ENCODE measurements at places on chromosomes 13 and 19. TPM values are rescaled to one million over a fixed set of nuclear protein-coding genes. Genes with fewer than 3 reads are reported as not detected.

LGI4 gene
- total RNA-seq: 0.15 TPM

SHISA7 gene
- total RNA-seq: 0.02 TPM

B3GNT8 gene
- total RNA-seq: not detected

POLR1D gene
- 160 TPM for total RNA-seq

FBN3 gene
- total RNA-seq: not detected

LILRB3 gene
- 0.30 TPM for total RNA-seq

SIGLEC11 gene
- total RNA-seq: 0.24 TPM

PROSER3 gene
- 34.9 TPM for total RNA-seq

PRRG2 gene
- 0.93 TPM for total RNA-seq

CBARP gene
- 3.9 TPM for total RNA-seq

CCL25 gene
- not detected for total RNA-seq

HOMER3 gene
- 28.1 TPM for total RNA-seq

SYDE1 gene
- total RNA-seq: 14.1 TPM

DDX39A gene
- total RNA-seq: 120 TPM

SPRYD7 gene
- total RNA-seq: 10.5 TPM

DACH1 gene
- not detected for total RNA-seq

ICAM1 gene
- 4.1 TPM for total RNA-seq

LILRA6 gene
- total RNA-seq: not detected

TNNT1 gene
- 136 TPM for total RNA-seq

SPIB gene
- 0.18 TPM for total RNA-seq

ARHGAP33 gene
- total RNA-seq: 3.0 TPM

RNF17 gene
- total RNA-seq: not detected

HRC gene
- total RNA-seq: not detected

USP12 gene
- total RNA-seq: 19.7 TPM

KASH5 gene
- total RNA-seq: not detected

FCAR gene
- not detected for total RNA-seq

SCGB2B2 gene
- total RNA-seq: not detected

TEX26 gene
- total RNA-seq: not detected

ZNF577 gene
- total RNA-seq: not detected

NFIX gene
- 3.0 TPM for total RNA-seq

ZNF536 gene
- not detected for total RNA-seq

RASIP1 gene
- total RNA-seq: 0.29 TPM

NLRP5 gene
- 0.07 TPM for total RNA-seq

FARSA gene
- total RNA-seq: 73.9 TPM

PCDH9 gene
- 7.5 TPM for total RNA-seq

PBX4 gene
- total RNA-seq: 1.3 TPM

C19orf18 gene
- total RNA-seq: not detected

IZUMO4 gene
- total RNA-seq: 0.30 TPM

TJP3 gene
- total RNA-seq: 0.47 TPM

ICAM4 gene
- total RNA-seq: not detected

ISOC2 gene
- 48.5 TPM for total RNA-seq

GPR183 gene
- total RNA-seq: not detected

ZNF534 gene
- not detected for total RNA-seq

VSIG10L gene
- total RNA-seq: 8.5 TPM

C3 gene
- total RNA-seq: 60.4 TPM

CCNA1 gene
- total RNA-seq: 0.45 TPM

ITGBL1 gene
- total RNA-seq: 1.5 TPM

PLPPR3 gene
- 5.1 TPM for total RNA-seq

FFAR3 gene
- not detected for total RNA-seq

C19orf67 gene
- total RNA-seq: not detected

ZNF575 gene
- total RNA-seq: 1.8 TPM

NCAN gene
- total RNA-seq: 0.06 TPM

LGALS14 gene
- total RNA-seq: not detected

MVB12A gene
- 41.4 TPM for total RNA-seq

SERP2 gene
- not detected for total RNA-seq
